ENCODE measurements at places on chromosomes 4 and X.
A peak's percentile ranks its signal among the peaks of the same experiment; 100 is the strongest.

- DNase-seq: no peak
These were observed 67.4 kb upstream of the SLC34A2 start for GRCh38 chr4:25588206-25588605.

DNA sequence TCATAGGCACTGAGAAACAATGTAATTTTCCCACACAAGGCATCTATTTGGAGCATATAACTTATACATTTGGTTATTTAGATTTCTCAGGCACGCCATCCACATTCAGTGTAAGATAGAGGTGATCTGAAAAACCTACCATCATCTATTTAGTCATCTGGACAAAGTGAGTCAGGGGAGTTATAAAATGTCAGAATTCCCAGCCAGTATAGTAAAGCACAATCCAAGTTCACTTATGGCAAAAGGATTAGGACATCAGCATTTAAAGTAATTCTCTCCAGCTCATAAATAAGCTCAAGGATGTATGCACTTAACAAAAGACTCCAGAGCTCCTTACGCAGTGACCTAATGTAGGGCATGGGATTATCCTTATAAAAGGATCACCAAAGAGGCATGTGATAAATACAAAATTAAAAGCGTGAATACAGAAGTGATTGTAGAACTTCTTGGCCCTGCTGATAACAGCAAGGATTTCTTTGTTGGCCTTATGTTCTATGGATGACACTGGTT is 65.3 kb upstream of the DCLK2 start:
- DNase-seq: no peak

DNA sequence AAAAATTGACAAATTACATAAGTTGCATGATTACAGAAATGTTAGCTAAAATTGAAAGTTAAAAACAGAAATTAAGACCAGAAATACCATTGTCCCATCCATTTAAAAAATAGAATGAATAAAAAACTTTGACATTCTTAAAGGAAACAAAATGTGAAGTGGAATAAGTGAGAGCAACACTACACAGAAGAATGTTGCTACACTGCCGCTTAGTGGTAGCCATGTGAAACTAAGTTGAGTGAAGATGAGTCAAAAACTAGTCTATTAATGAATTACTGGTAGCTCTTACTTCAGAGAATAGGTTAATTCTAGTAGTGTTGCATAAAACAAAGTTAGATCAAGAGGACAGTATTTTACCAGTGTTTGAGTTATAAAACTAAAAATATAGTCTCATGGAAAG is 571.0 kb upstream of the KLHL4 start:
- peak; percentile 43 for DNase-seq

- DNase-seq: no peak
These were observed 1.1 kb downstream of the PCDH19 start for GRCh38 chrX:100408713-100409609.

DNA sequence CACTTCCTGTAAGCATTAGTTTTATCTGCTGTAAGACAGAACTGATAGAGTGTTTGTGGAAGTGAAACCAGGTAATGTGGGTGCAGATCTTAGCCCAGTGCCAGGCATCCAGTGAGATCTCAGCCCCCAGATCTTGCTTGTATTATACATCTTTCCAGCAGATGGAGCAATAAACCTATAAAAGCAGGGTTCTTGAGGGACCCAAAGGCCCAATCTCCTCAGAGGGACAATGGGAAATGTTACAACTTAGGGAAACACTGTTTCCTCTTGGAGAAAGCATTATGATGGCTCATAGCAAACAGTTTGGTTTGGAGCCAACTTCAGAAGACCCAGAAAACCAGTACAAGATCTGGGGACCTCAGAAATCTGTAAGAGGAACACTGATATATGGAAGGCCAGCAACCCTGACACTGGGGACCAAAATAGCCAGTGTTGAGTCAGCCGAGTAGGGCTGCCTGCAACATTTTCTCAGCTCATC is 206.3 kb downstream of the SLC7A11 start:
- peak; percentile 35 for DNase-seq

DNA sequence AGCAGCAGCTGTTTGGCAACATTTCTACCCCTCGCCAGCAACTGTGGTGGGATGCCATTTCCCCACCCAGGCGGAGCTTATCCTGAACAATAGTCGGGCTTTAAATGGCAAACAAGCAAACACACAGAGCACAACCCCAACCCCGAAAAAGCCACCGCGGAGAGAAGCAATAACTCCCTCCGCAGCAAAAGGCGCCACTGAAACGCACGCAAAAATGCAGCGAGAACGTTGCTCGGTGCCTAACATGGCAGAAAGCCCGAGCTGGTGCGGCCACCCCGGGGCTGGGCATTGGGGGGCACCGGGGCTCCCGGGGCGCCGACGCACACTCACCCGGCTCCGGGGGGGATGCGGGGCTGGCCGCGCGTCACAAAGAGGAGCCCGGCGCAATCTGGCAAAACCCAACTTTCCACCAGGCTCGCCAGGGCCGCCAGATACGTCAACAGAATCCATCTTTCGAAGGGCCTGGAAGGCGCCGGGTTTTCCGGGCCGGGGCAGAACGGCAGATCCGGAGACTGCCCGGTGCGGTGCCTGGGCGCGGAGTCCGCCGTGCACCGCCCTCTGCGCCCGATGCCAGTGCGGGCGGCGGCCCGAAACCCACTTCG is 818 bp downstream of the RAI2 start:
- no peak for DNase-seq

- DNase-seq: no peak
These were observed 38.0 kb upstream of the FBXW7 start for GRCh38 chr4:152573861-152574260.

DNA sequence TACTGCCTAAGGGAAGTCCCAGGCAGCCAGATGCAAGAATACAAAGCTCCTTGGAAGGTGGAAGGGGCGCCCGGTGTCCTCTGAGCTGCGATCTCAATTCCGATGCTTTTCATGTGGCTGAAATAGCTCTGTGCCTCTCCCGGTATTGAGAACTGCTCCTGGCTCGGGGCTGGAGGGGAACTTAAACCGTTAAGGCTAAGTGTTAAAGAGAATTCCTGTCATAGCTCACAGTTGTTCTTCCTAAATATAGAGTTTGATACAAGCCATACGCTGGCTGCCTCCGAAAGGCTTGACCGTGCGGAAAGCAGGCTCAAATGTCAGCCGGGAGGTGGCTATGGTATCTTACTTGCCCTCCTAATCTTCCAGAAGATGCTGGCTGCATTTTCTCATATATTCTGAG is at the start of gene SMPX:
Gene SMPX (minus strand): TSS at position 157 of the 400 bp plus-strand sequence. CDS start 3,826 bp downstream, outside the sequence.
- DNase-seq: no peak

DNA sequence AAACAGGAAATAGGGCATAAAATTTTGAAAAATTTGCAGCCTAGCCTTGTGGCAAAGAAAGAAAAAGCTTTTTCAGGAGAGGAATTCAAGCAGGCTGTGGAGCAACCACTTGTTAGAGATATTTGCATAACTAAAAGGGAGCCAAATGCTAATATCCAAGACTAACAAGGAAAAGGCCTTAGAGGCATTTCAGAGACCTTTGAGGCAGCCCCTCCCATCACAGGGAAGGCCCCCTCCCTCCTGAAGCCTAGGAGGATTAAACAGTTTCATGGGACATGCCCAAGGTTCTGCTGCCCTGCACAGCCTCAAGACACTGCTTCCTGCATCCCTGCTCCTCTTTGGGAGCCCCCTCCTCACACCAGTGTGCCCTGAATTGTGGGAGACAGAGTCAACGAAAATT is 275.4 kb upstream of the SFRP2 start:
- DNase-seq: no peak

- DNase-seq: no peak
These were observed 542.3 kb upstream of the ADGRL3 start for GRCh38 chr4:60657807-60658206.
